ENCODE measurements at places on chromosomes 7 and 10.
A peak's percentile ranks its signal among the peaks of the same experiment; 100 is the strongest.

- DNase-seq, result no peak
Measured at GRCh38 chr7:17495655-17496394, 197.4 kb downstream of the AHR start.

DNA sequence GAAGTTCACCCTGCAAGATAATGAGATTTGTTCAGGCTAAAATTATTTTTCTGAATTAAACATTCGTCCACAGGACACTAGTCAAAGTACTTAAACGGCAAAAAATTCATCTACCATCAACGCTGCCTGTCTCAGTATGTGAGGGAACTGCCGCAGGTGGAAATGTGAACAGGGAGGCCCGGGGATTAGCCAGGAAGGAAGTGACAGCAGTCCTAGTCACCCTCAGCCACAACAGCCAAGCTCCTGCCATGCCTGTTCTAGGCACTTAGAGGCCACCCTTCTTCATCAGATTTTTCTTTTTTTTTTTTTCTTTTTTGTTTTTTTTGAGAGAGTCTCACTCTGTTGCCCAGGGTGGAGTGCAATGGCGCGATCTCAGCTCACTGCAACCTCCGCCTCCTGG is 9.4 kb downstream of the NUDT5 start:
- no peak for DNase-seq

DNA sequence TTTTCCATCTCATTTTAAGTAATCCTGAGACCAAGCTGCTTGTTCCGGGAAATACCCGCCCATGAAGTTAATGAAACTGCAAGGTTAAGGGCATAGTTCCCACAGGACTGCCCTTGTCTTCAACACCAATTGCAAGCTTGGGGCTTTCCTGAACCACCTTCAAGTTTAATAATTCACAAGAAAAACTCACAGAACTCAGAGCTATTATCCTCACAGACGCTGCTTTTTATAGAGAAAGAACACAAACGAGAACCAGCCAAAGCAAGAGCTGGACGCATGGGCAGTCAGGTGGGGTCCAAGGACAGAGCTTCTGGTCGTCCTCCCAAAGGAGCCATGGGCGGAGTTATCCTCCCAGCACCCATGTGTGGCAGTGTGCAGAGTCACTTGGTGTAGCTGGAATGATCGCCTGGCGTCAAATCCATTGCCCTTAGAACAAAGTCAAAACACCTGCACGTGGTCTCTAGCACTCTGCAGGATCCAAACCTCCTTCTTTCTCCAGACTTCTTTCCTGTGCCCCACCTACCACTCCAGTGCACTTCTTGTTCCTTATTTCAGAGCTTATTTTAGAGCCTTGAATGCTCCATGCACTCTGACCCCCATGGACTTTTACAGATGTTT is 56.7 kb downstream of the SNX10 start:
- DNase-seq, result no peak

DNA sequence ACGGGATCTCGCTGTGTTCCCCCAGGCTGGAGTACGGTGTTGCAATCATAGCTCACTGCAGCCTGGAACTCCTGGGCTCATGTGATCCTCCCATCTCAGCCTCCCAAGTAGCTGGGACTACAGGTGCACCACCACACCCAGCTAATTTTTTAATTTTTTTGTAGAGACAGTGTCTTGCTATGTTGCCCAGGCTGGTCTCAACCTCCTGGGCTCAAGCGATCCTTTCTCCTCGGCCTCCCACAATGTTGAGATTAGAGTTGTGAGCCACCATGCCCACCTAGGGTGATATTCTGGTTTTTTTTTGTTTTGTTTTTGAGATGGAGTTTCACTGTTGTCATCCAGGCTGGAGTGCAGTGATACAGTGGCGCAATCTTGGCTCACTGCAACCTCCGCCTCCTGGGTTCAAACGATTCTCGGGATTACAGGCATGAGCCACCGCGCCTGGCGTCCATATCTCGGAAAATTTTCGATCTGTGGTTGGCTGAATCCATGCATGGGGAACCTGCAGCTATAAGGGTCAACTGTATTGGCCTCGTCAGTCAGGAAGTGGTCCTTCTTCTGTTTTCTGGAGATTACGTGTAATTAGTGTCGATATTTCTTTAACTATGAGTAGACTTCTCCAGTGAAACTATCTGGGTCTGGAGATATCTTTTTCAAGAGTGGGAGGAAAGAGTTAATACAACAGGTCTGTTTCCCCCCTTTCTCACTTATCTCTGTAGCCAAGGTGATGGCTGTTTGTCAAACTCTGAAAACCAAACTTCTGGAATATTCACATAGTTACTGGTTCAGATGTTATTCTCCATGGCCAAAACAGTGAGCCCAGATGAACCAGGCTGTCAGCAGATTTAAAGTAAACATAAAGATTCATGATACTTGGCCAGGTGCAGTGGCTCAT is 21.0 kb upstream of the FIS1 start:
- no peak for DNase-seq

- DNase-seq, result no peak
Measured at GRCh38 chr10:14585287-14586193, 189.2 kb downstream of the FAM107B start.

DNA sequence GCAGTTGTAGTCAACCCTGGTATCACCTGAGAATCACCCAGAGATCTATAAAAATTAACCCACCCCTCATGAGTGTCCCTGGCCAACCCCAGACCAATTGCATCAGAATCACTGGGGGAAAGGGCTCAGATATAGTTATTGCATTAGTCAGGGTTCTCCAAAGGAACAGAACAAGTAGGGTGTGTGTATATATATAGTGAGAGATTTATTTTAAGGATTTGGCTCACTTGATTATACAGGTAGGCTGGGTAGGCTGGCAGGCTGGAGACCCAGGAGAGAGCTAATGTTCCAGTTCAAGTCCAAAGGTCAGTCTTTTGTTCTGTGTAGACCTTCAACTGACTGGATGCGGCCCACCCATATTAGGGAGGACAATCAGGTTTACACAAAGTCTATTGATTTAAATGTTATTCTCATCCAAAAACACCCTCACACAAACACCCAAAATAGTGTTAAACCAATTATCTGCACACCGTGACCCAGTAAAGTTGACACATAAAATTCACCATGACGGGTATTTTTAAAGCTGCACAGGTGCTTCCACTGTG is 372.9 kb upstream of the NFE2L3 start:
- no peak for DNase-seq

- peak; percentile 81 for DNase-seq
Measured at GRCh38 chr7:1539181-1539881, 8.8 kb downstream of the MAFK start.

DNA sequence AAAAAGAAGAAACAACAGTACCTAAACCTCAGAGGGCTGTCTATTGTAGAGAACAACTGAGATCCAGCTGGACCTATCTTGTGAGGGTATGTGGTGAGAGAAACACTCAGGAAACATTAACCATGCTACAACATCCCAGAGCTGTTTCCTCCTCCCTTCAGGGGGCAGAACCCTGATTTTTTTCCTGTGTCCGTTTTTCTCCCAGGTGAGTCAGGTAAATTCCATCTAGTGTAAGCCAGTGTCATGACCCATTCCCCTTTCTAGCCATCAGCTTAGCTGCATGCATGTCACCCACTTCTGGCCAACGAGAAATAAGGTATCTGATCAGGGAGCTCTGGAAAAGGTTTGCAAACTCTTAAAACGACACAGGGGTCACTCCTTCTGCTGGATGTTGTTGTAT is 103.8 kb downstream of the DNMBP start:
- DNase-seq, result no peak

- no peak for DNase-seq
Measured at GRCh38 chr10:60235001-60235400, 154.7 kb downstream of the ANK3 start.

DNA sequence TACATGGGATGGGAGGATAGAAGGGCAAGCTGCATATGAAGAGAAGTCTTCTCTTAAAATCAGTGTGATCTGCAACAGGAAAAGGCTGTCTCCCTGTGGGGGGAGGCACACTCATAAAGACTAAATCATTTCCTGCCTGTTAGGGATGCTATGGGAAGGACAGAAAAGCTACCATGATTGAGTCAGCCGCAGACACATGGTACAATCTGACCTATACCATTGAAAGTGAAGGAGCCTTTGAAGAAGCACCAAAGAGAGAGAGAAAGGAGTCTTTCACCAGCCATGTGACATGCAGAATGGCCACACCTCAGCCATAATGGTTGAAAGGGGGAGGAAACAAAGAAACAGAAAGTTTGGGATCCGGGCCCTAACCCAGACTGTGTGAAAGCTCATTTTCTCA is 29.1 kb downstream of the NUDCD3 start:
- DNase-seq, result no peak

DNA sequence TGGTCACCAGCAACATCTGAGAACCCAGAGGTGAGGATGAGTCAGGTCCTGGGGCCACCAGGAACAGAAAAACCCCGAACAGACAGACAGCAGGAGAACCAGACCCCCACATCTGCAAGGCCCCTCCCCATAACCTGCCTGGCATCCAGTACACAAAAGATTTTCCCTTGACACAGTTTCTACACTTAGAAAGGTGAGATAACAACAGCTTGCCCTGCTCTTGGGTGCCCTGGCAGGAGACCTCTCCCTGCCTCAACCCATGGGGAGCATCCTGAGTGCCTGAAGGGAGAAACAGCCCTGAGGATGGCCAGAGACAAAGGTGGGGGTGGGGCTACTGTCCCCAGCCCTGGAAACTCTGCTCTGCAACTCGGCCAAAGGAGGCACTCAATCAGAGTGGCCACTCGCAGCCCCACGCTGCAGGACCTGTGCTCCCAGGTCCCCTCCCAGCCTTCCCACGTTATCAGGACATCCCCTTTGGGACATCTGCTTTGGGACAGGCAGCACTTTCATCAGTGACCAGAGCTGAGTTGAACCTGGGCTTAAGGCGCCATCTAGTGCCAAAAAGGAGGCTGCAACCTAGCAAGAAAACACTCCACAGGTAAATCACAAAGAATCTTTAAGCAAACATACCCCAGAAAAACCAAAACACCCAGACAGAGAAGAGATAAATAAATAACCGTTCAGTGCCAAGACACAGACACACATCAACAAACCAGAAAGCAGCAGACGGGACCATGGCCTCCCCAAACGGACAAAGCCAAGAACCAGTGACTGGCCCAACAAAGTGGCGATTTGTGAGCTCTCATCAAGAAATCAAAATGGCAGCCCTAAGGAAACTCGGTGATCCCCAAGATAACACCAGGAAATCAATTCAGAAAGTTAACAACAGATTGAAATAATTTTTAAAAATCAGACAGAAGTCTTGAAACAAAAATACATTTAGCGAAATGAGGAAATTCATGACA is 233.7 kb downstream of the PTPRN2 start:
- no peak for DNase-seq

DNA sequence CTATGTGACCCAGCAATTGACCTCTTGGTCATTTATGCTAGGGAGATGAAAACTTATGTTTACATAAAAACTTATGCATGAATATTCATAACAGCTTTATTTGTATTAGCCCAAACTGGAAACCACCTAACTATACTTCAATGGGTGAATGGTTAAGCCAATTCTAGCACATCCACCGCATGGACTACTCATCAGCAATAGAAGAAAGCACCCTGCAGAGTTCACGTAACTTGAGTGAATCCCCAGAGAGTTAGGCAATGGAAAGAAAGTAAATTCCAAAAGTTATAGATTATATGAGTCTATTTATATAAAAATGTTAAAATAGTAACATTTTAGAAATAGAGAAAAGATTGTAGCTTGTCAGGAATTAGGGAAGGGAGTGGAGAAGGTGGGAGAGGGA is 60.2 kb upstream of the NRG3 start:
- DNase-seq, result no peak

DNA sequence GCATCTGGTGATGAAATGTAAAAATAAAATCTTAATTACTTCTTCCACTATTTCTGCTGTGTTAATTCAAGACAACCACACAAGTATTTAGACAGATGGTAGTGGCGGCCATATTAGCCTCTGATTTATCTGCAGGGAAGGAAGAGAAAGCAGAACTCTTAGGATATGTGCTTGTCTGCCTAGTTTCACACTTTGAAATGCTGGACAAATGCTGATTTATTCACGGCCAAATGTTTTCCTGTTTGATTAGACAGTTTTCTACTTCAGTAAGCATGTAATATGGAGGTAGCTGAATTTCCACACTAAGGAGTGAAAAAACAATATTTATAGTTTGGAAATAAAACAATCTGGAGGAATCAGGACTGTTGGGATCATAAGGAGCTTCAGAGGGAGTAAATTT is 158.1 kb downstream of the AGMO start:
- no peak for DNase-seq

DNA sequence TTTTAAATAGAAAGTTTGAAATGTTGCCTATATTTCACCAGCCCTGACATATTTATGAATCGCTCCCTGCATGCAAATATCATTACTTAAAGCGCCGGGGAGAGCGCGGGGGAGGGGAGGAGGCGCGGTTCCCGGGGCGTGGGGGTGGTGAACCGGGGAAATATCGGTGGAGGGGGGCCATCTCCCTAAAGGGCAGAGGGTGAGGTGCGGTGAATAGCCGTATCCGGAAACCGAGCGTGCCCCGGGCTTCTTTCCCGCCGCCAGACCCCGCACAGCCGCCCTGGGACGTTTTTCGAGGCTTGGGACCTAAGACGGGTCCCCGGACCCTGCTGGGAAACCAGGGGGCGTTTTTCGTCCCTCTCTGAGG is 6.9 kb upstream of the ZNF503 start:
- no peak for DNase-seq

DNA sequence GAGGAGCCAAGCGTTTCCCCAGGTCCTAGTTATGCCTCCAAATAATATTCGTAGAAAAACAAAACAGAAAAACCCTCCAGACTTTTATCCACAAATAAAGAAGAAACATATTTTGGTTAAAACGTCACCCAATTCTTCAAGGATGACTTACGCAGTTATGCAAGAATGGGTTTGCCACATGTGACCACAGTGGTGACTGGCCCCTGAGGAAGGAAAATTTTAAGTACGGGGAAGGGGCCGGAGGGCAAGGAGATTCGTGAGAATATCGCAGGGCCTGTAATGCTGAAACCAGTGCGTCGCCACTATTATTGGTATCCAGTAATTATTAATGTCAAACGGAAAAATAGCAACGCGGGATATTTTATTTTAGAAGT is 537 bp upstream of the MRPS24 start:
- no peak for DNase-seq

DNA sequence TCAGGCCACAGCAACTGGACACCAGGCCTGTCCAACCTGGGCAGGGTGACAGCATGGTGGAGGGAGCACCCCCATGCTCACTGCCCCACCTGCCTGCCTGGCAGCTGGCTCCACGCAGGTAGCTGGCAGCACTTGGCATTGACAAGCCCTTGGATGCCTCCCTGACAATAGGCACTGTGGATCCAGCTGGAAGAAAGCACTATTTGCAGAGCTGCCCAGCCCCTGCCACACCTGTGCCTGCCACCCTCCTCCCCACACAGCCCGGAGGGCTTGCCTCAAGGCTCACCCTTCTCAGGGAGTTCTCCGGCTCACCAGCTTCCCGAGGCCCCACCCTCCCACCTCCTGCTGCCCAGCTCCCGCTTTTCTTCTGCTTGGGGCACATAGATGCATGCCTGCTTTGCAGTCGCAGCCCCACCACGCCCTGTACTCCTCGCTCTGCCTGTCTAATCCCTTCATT is 160.1 kb downstream of the NEURL1 start:
- DNase-seq, result no peak

GRCh38 chr7:132263151-132263550 is 313.1 kb downstream of the PLXNA4 start:
- DNase-seq, result no peak

- no peak for DNase-seq
Measured at GRCh38 chr10:30847642-30848041, 184.0 kb downstream of the ZNF438 start.

Measured in retinal pigment epithelial cell (primary cell).